ENCODE measurements at places on chromosomes 16 and 17. TPM values are rescaled to one million over a fixed set of nuclear protein-coding genes. Genes with fewer than 3 reads are reported as not detected.

The DLX4 gene
- total RNA-seq: not detected

The SOX9 gene
- total RNA-seq: 0.71 TPM

The TPSG1 gene
- total RNA-seq: not detected

The PDIA2 gene
- total RNA-seq: not detected

The CCL4 gene
- not detected for total RNA-seq

The HOXB5 gene
- not detected for total RNA-seq

The PABPN1L gene
- not detected for total RNA-seq

The GRAPL gene
- not detected for total RNA-seq

The CEP95 gene
- total RNA-seq: 12.4 TPM

Data from HFFc6 (cell line).